Spinal cord (tissue), 10 donors: ENCODE measurements at places on chromosomes 2 and 18. TPM values are rescaled to one million over a fixed set of nuclear protein-coding genes. Genes with fewer than 3 reads are reported as not detected.

Gene KYNU
- total RNA-seq = 2.4 TPM

DNA sequence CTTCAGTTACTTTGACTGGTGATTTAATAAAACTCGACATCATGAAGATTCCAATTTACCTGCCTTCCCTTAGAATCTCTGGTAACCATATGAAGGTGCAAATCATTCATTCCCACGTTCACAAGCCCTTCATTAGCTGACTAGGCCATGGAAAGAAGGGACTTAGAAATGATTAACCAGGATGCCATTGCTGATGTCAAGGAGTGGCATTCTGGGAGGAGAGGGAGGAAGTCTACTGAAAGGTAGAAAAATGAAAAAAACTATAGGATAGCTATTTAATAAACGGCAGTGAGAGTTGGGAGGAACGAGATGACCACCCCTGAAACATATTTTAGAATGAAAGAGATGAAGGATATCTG, 1.4 kb downstream of the ATIC start:
- DNase-seq = no peak

DNA sequence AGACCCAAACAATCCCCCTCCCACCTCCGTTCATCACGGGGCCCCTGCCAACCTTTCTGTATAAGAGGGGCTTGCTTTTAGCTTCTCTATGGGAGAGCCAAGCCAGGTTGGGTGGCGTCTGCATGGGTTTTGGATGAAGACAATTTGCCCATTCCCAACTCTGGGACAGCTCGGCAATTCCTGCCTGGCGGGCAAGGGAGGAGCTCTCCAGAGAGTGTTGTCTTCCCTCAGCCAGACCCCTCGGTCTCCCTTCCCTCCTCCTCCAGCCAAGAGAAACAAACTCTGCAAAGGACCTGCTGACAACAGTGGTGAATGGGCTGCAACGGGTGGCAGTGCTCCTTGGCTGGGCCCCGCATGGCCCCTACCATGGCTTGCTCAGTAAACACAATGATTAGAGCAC, 267.2 kb upstream of the HDAC4 start:
- DNase-seq = no peak

- DNase-seq = no peak
Observed at GRCh38 chr2:182883451-182883850, 17.0 kb upstream of the FRZB start.

Gene RAPGEF4
- total RNA-seq = 31.1 TPM

Gene MTA3
- total RNA-seq = 42.1 TPM

GRCh38 chr2:39779341-39779851, 338 bp upstream of the THUMPD2 start:
- no peak for DNase-seq

DNA sequence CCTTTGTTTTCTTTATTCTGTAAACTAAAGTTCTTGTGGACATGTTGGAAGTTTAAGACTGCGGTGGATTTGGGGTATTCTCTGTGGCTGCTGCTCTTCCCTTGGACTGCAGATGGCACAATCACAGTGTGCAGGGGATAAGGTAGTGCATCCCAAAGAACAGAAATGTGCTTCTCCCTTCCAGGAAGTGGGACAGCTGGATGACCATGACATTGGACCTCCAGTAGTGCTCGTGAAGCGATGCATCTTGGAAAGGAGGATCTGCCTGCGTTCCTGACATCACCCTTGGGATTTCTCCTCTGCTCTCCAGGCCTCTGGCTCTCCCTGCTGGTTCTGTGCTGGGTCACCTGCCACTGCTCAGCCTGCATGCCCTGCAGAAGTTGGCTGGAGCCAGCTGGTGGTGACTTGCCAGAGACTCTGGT, 109.9 kb downstream of the SLC4A3 start:
- no peak for DNase-seq
